GM20000 (cell line): ENCODE measurements at places on chromosomes 2 and 18.
A peak's percentile ranks its signal among the peaks of the same experiment; 100 is the strongest.

- peak; percentile 53 for DNase-seq
These were observed 5.0 kb downstream of the RUFY4 start for GRCh38 chr2:218074031-218074430.

GRCh38 chr2:166361351-166362153 is 14.2 kb downstream of the SCN9A start:
- no peak for DNase-seq

DNA sequence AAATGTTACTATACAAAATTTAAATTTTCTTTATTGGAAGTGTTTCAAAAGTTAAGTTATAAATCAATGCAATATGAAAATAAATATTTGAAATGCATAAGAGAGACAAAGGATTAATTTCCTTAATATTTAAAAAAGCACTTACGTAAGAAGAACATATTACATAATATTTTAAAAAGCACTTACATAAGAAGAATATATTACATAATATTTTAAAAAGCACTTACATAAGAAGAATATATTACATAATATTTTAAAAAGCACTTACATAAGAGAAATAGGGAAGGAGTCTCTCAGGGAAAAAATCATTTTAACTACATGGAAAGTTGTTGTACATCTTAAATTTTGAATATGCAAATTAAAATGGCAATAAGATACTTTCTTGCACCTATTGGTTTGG is 17.4 kb upstream of the B4GALT6 start:
- DNase-seq: no peak

- DNase-seq: peak; percentile 67
These were observed 86.0 kb downstream of the RBMS1 start for GRCh38 chr2:160407393-160408172.

DNA sequence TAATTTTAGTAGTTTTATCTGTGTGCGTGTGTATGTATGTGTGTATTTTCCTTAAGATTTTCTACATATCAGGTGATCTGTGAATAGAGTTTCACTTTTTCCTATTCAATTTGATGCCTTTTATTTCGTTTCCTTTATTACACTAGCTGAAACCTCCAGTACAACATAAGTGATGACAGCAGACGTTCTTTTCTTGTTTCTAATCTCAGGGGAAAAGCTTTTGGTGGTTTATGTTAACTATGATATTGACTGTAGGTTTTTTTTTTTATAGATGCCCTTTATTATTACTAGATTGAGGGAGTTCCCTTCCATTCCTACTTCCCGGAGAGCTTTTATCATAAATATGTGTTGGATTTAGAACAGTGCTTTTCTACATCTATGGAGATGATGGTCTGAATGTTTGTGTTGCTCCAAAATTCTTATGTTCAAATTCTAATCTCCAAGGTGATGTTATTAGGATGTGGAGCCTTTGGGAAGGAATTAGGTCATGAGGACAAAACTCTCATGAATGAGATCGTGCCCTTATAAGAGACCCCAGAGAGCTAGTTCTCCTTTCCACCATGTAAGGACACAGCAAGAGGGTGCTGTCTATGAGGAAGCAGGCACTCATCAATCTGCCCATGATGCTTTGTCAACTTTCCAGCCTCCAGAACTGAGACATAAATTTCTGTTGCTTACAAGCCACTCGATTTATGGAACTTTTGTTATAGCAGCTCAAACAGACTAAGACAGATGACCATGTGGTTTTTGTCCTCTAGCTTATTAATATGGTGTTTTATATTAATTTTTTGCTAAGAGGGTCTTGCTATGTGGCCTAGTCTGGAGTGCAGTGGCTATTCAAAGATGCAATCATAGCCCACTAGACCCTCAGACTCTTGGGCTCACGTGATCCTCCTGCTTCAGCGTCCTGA is 5.9 kb upstream of the RHBDD1 start:
- DNase-seq: no peak

DNA sequence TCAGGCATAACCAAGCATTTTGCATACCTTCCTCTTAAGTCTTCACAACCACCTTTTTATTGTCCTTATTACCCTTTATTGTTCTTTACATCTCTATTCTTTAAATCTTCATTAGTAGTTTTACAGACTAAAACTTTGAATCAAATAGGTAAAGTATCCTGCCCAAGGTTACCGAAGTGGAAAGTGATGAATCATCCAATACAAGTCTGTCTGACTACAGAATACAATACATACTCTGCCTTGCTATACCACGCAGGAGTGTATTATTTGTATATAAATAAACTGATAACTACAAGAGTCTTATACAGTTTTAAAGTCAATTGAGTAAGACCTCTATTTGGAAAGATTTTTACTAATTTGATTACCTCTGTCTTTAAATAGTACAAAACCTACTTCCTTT is 196.0 kb downstream of the ZEB2 start:
- DNase-seq: no peak

- peak; percentile 84 for DNase-seq
These were observed at the start of gene TANC1 for GRCh38 chr2:158968396-158969161. TSS of gene TANC1 (plus strand) at chr2:158968640. CDS start at chr2:159065911, 97,271 bp downstream.

DNA sequence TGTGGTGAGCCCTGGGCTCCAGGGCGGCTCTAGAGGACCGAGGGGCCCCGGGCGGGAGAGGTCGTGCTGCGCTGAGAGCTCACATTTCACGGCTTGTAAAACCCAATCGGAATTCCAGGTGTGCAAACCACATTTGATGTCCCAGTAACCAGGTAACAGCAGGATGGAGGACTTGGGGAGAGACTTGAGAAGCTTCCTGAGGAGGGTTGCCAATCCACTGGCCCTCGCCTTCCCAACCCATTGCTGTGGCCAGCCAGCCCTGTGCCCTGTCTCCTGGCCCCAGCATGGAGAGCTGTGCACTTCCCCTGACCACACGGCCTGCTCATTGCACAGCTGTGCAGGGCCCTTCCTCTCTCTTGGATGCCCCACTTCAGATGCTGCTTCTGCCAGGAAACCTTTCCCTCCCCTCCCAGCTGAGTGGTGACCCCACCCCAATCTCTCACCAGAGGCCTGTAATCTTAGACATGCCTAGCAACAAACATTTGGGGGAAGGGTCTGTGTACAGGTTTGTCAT is 39.6 kb downstream of the ASB1 start:
- no peak for DNase-seq

DNA sequence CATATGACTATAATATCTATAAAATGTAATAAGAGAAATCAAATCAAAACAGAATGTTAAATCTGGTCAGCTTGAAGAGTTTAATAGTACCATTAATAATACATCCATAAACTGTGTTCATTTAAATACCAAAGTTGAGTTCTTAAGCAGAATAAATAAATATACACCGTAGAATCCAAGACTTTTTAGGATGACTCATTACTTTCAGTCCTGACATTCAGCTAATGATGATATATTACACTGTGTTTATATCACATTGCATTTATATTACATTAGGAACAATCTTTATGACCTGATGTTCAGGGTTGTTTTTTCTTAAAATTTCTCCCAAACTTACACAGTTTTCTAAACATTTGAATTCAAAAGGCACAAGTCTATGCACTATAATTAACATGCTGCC is 331.3 kb downstream of the SS18 start:
- no peak for DNase-seq

- no peak for DNase-seq
These were observed 47.8 kb downstream of the SMAD2 start for GRCh38 chr18:47882641-47883040.

DNA sequence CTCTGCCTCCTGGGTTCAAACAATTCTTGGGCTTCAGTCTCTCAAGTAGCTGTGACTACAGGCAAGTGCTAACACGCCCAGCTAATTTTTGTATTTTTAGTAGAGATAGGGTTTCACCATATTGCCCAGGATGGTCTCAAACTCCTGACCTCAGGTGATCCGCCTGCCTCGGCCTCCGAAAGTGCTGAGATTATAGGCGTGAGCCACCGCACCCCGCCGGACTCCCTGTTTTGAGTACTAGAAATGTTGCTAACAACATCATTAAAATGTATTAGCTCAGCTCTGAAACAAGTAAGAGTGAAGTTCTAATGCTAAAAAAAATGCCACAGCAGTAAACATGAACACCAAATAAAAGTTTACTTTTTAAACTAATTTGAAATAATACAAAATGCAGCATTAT is 937.7 kb downstream of the CPS1 start:
- no peak for DNase-seq

DNA sequence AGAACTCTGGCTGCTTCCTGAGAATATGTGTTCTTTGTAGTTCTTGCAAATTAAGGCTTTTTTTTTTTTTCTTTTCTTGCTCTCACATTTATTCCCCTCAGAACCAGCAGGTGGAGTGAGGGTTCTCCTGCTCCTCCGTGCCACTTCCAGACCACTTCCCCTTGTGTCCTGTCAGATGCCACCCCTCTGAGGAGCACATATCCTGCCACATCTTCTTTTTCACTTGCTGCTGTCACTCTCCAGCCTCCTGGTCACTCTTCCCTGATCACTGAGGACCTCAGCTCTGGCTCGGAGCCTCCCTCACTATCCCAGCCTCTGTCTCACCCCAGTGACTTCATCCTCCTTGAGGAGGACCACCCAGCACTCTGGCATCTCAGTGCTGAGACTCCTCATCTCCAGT is 100.5 kb downstream of the TACR1 start:
- peak; percentile 27 for DNase-seq

- no peak for DNase-seq
These were observed 60.7 kb downstream of the SDC1 start for GRCh38 chr2:20164061-20164733.

DNA sequence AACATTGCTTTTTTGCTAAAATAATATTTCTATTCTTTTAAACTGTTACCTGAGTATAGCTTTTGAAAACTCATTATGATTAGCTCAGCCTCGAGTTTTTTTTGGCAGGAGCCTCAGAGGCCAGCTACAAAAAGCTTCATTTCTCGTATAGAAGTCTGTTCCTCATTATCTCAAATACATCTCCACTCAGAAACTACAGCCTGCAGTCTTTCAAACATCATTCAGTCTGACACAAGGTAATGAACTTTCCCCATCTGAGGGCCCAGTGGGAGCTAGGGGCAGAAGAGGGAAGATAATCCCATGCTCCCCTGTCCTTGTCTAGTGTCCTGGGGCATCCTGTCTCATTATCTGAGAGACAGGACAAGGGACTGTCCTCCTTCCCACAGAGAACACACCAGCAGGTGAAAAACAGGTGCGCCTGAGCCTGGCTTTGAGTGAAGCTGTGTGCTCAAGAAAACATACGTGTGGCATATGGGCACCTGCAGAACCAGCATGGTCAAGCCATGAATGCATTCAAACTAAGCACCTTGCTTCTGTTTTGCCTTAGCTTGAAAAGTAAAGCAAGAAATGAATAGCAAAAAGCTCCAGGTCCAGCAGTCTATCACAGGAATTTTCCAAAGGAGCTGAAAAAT is 247.5 kb downstream of the MREG start:
- no peak for DNase-seq

GRCh38 chr2:1674276-1674675 is 70.0 kb downstream of the PXDN start:
- DNase-seq: no peak

GRCh38 chr2:144015036-144015435 is 504.9 kb downstream of the ZEB2 start:
- DNase-seq: no peak

DNA sequence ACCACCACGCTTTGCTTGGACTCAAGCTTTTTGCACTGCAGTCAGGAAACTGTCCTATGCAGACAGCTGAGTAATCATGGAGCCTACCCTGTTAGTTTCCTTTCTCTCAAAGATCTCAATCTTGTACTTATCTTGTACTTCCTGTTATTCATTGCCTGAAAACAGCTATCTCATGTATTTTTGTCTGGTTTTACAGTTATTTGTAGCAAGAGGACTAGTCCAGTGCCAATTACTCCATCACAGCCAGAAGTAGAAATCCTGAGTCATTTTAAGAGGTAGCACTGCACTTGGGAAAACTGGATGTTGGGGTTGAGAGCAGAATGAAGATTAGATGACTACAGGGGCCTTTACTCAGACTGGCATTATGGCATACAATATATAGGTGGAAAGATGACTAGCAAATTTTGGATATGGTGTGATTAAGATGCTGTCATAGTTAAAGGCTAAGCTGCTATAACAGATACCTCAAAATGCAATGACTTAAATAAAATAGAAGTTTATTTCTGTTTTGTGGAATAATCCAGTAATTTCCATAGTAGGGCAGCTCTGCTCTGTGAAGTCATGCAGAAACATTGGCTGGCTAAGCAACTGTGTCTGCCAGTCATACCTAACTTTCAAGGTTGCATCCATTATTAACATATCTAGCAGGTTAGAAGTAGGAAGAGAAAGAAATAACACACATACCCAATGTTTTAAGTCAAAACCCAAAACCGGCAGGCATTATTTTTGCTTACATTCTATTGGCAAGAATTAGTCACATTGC is 21.1 kb upstream of the CHMP3 start:
- DNase-seq: peak; percentile 31

DNA sequence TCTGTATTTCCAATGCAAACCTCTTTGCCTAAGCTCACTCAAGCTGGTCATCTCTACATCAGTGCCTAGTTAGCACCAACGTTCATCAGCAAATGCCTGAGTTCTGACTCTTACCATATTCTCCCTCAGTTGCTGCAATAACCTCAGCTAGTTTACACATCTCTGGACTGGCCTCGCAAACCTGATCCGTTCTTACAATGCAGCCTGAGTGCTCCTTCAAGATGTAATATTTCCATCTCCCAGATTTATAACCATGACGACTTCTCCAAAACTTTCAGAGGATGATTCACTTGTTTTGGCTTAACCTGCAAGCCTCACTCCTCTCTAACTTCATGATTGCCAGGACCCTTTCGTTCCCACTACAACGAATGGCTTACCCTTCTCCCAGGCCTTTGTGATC is 69.7 kb downstream of the DIPK1C start:
- no peak for DNase-seq

DNA sequence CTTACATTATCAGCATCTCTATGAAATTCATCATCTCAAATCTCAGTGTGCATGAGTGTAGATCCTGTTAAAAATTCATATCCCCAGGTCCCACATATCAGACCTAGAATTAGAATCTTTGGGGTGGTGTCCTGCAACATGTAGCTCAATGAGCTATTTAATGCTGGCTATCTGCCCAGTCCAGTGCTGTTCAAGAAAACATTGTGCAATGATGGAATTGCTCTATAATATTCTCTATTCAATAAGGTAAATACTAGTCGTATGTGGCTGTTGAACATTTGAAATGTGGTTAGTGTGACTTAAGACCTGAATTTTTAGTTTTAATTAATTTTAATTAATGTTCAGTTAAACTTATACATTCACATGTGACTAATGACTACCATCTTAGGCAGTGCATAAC is 127.4 kb downstream of the NOL4 start:
- DNase-seq: no peak

GRCh38 chr2:24969784-24970183 is 2.0 kb downstream of the DNAJC27 start:
- no peak for DNase-seq

GRCh38 chr2:157367704-157368103 is 42.1 kb upstream of the ERMN start:
- no peak for DNase-seq

GRCh38 chr2:18149660-18150246 is 271.3 kb downstream of the KCNS3 start:
- DNase-seq: peak; percentile 32

- no peak for DNase-seq
These were observed 194.1 kb downstream of the TPGS2 start for GRCh38 chr18:36634573-36635216.

- DNase-seq: peak; percentile 16
These were observed 130.6 kb downstream of the AKAIN1 start for GRCh38 chr18:5066380-5066977.
